ENCODE measurements at places on chromosomes 2 and 18. TPM values are rescaled to one million over a fixed set of nuclear protein-coding genes. Genes with fewer than 3 reads are reported as not detected.

VWA3B gene
- total RNA-seq: not detected

MTLN gene
- 111 TPM for total RNA-seq

CYTIP gene
- 3.3 TPM for total RNA-seq

CEBPZ gene
- total RNA-seq: 27.5 TPM

TMEM17 gene
- total RNA-seq: 0.90 TPM

DNAJC5G gene
- 0.59 TPM for total RNA-seq

- DNase-seq: no peak
Measured at GRCh38 chr2:43239981-43240765, 13.8 kb upstream of the ZFP36L2 start.

- no peak for DNase-seq
Measured at GRCh38 chr2:159774370-159774990, 23.5 kb downstream of the CD302 start.

DNA sequence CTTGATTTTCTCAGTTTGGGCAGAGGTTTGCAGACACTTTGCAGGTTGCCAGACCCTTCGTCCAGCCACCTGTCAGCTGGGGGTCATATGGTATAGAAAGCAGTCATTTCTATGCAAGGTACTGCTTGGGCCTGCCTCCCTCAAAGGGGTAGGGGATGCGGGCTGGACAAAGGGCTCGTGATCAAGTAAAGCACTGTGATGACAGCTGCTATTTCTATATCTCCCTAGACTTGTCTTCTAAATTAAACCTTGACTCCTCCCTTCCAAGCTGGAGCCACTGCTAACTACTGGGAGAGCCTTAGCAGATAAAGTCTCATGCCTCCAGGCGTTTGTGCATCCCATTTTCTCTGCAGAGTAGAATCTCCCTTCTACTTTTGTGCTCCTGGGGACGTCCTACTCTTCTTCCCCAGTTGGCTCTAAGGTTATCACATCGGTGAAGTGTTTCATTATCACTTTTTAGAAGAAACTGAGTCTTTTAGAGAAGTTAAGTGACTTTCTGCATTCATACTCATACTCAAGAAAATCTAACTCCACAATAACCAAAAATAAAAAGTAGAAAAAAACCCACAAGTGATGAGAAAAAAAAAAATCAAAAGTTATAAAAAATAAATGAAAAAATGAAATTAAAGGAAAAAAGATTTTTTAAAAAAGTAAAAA lies 710 bp upstream of the XRCC5 start:
- no peak for DNase-seq

- peak; percentile 74 for DNase-seq
Measured at GRCh38 chr2:230130668-230131364, 62.1 kb upstream of the SLC16A14 start.

DNA sequence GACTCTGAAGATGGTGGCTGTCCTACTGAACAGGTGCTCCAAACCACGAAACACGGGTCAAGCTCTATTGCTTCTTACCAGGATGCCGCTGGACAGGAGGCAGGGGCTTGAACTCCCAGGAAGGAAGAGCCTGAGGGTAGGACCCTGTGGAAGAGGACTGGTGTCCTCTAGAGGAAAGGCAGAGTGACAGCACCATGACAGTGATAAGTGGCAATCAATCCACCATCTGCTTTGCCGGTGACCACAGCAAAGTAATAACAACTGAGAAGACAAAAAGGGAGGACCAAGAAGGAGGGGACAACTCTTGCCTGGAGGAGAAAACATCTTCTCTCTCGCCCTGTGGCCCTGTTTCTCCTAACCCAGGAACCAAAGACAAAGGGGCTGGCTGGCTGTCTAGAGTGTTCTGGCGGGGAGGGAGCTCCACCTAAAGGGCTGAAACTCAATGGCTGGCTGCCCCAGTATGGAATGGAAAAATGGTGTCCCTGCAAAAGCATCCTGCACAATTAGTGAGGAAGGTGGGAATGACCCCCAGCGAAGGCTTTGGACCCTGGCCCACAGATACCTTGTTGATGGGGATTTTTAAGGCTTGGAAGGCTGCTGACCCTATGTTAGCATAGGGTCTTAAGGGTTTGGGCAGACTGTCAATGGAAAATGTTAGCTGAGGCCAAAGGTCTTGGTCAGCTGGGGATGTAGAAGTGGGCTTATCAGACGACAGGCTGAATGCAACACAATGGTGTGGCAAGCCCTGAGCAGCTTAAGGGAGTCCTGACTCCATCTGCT lies 35.4 kb downstream of the PROC start:
- DNase-seq: no peak

DNA sequence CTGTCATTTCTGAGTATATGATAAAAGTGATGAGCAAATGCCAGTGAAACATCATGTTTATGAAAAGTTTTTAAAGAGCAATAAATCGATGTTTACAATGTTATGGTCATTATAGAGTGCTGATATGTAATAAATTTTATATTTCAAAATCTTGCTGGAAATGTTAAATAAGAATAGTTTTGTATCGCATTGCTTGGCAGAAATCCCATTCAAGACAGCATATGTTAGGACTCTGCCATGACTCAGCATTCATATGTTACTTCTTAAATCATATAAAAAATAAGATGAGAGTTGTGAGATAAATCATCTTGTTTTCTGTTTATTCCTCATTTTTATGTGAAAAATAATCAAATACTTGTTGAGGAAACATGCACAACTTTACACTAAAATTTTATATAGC lies 949.9 kb upstream of the NRXN1 start:
- DNase-seq: no peak

GRCh38 chr18:32711862-32712261 lies 61.0 kb downstream of the KLHL14 start:
- DNase-seq: no peak

- DNase-seq: no peak
Measured at GRCh38 chr18:56804395-56804794, 153.2 kb downstream of the WDR7 start.

- DNase-seq: no peak
Measured at GRCh38 chr2:181973171-181973783, 12.4 kb upstream of the PPP1R1C start.

GRCh38 chr18:75439348-75439747 lies 11.8 kb upstream of the SMIM21 start:
- no peak for DNase-seq

Measured in right atrium auricular region (tissue), 2 donors.